ENCODE measurements at places on chromosomes 16 and 17. TPM values are rescaled to one million over a fixed set of nuclear protein-coding genes. Genes with fewer than 3 reads are reported as not detected.

The LITAFD gene
- total RNA-seq = not detected

The MT1G gene
- not detected for total RNA-seq

The LPO gene
- total RNA-seq = not detected

The TSNAXIP1 gene
- 0.49 TPM for total RNA-seq

DNA sequence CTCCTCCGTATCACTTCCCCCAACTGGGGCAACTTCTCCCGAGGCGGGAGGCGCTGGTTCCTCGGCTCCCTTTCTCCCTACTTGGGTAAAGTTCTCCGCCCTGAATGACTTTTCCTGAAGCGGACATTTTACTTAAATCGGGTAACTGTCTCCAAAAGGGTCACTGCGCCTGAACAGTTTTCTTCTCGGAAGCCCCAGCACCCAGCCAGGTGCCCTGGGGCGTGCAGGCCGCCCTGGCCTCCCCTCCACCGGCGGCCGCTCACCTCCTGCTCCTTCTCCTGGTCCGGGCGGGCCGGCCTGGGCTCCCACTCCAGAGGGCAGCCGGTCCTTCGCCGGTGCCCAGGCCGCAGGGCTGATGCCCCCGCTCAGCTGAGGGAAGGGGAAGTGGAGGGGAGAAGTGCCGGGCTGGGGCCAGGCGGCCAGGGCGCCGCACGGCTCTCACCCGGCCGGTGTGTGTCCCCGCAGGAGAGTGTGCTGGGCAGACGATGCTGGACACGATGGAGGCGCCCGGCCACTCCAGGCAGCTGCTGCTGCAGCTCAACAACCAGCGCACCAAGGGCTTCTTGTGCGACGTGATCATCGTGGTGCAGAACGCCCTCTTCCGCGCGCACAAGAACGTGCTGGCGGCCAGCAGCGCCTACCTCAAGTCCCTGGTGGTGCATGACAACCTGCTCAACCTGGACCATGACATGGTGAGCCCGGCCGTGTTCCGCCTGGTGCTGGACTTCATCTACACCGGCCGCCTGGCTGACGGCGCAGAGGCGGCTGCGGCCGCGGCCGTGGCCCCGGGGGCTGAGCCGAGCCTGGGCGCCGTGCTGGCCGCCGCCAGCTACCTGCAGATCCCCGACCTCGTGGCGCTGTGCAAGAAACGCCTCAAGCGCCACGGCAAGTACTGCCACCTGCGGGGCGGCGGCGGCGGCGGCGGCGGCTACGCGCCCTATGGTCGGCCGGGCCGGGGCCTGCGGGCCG lies 1.6 kb downstream of the HIC1 start:
- no peak for DNase-seq

DNA sequence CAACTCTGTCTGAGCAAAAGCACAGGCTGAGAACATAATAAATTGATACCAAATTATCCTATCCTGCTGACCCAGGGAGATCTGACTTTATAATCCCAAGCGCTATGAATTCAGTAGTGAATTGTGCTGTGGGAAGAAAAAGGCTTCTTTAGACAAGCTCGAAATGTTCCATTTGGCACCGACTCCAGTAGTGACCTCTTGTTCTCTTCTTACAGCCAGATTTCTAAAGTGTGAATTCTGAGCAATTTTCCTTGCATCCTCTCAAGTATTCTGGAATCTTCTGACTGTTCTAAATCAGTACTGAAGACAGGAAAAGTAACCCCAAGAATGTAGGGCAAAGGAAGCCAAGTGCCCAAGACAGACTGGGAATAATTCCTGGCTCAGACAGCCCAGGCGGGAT lies 58.2 kb downstream of the CDYL2 start:
- DNase-seq = no peak

- no peak for DNase-seq
Observed at GRCh38 chr17:80930335-80931279, 61.0 kb upstream of the CHMP6 start.

- no peak for DNase-seq
Observed at GRCh38 chr17:1976000-1976682, 49.0 kb downstream of the RTN4RL1 start.

DNA sequence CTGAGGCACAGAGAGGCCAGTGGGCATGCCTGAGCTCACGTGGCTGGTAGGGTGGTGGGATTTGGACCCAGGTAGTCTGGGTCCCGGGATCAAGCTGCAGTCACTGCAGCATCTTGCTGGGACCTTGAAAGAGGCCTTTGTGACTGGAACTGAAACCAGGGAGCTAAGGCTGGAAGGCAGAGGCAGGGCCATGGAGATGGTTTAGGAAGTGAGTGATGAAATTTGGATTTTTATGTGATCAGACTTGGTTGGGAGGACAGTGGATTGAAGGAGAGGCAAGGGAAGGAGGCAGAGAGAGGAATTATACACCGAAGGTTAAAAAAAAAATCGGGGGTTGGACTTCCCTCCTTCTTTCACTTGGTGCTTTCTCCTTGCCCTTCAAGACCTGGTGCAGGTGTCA lies 255.4 kb upstream of the CACNG5 start:
- DNase-seq = no peak

GRCh38 chr17:28818819-28819221 lies 23.8 kb downstream of the FAM222B start:
- DNase-seq = no peak

GRCh38 chr17:45371414-45372324 lies 54.8 kb upstream of the MAP3K14 start:
- DNase-seq = peak; percentile 84

DNA sequence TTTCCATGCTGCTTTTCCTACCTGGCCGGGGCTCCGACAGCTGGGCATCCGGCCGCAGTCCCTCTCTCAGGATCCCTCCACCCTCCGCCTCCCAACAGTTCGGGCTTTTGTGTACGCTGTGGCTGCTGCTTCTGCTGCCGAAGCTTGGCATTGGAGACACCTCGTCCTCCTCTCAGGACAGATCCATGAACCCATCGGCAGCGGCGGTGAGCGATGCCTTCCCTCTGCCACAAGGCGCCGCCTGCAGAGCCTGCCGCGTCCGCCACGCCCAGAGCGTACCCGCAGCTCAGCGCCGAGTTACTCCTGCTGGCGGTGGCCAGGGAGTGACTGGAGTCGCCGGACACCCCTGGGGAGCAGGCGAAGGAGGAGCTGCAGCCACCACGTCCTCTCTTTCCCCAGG lies 2032.8 kb downstream of the TP53TG3F start:
- no peak for DNase-seq
